Stimulated activated CD8-positive, alpha-beta memory T cell treated with anti-CD3 and anti-CD28 coated beads, Interleukin-7, amount 100 ng/mL, for 4 hours (primary cell): ENCODE measurements at places on chromosomes 6 and 20.

DNA sequence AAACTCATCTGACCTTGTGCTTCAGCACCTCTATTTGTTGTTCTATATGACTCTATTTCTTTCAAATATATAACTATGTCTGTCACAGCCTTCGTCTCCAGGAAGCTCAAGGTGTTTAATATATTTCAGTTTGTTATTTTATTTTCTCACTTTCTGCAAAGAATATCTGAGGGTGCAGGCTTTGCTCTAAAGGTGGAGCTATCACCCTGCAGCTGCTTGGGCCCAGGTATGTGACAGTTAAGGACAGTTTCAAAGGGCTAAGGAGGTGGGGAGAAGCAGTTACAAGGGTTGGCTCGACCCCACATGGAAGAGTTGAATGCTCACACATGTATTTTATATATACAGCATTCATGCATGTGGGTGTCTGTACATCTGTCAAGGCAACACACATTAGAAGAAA, 405.6 kb downstream of the BTBD9 start:
- DNase-seq = no peak

DNA sequence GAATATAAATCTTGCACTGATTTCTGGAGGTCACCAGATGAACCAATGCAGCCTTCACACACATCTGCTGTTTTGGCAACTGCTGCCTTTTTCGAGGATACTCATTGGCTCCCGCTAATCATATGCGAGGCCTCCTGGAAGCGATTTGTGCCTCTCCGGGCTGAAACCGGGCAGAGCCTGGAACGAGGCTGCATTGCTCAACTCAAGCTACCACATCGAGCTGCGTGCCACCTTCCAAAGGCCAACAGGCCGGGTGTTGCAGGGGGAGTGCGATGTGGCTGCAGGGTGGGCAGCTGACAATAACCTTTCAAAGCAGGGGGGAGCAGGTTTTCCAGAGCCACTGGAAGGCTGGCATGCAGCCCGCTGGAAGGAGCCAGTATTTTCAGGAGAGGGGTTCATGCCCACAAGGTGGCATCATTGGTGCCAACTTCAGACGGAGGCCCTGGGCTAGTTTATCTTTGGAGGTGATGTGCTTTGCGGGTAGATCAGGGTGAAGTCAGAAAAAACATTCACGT, 122.6 kb upstream of the IFNGR1 start:
- DNase-seq = peak; percentile 28

GRCh38 chr6:42352856-42353564, 98.7 kb downstream of the TRERF1 start:
- DNase-seq = no peak

GRCh38 chr6:130574146-130574545, 208.3 kb downstream of the TMEM200A start:
- no peak for DNase-seq

DNA sequence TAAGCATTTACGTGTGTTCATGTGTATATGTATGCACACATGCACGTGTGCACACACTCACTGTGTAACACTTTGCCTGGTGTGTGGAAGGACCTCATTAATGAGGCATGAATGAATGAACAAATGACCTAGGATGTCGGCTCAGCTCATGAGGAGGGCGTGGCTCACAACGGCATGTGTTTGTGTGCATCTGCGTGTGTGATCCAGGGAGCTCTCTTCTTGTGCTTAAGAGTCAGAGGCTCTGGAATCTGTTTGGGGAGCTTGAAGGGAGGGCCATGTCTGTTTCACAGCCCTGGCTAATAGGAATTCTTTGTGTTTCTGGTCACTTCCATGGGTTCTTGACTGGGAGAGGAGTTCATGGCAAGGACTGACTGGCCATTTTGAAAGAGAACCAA, 32.7 kb downstream of the TOX2 start:
- no peak for DNase-seq

GRCh38 chr6:107488174-107488874, 1.6 kb upstream of the SOBP start:
- no peak for DNase-seq

DNA sequence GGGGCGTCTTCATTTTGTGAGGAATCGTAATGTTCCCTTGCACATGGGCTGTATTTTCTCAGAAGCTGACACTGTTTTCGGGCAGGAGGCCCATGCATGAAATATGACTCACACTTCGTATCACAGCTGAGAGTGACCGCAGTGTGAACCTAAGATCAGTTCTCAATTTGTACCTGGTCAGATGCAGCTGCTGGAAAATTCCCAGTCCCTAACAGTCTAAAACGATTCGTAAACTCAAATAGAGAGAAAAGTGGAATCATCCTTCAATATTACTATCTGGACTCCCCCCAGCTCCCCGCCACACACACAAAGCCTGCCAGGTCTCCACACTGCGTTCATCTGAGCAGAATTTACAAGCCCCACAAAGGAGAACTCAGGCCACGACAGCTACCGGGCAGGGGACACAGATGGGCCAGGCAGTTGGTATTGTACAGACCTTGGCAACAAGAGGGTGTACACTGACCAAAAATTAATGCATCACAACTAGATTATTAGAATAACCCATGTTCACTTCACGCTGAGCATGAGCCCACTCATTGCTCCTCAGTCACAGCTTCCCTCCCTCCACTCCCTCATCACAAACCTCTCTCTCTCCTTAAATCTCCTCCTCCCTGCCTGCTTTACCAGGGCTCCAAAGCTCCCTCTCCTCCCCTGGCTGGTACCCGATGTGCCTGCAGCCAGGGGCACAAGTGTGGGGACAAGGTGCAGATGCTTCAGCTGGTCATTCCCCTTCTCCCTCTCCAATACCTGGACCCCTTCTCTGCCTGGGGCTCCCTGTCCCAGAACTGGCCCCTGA, 488.4 kb downstream of the PREX1 start:
- DNase-seq = no peak

GRCh38 chr6:81865712-81866111, 113.2 kb upstream of the TENT5A start:
- no peak for DNase-seq

GRCh38 chr20:33475381-33476152, 14.3 kb upstream of the CBFA2T2 start:
- no peak for DNase-seq

GRCh38 chr6:119482850-119483285, 133.3 kb upstream of the MAN1A1 start:
- no peak for DNase-seq

DNA sequence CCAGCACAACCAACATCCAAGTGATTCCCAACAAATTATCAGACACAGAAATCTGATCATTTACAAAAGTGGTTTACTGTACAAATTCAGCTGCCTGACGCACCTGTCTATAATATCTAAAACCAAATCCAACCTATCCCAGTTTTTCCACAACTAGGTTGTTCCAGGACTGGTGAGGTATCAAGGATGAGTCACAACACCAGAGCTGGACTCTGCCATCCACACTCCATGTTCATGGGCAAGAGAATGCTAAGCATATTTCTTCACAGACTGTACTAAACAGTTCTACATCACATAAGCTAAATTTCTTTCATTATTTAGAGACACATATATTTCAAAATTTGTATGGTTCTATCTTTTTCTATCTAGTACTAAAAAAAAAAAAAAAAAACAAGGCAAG, 141.6 kb downstream of the BTBD9 start:
- no peak for DNase-seq

GRCh38 chr20:41992481-41992880, 374.3 kb upstream of the CHD6 start:
- DNase-seq = no peak
